ENCODE measurements at places on chromosomes 11 and 22. TPM values are rescaled to one million over a fixed set of nuclear protein-coding genes. Genes with fewer than 3 reads are reported as not detected.
A peak's percentile ranks its signal among the peaks of the same experiment; 100 is the strongest.

DNA sequence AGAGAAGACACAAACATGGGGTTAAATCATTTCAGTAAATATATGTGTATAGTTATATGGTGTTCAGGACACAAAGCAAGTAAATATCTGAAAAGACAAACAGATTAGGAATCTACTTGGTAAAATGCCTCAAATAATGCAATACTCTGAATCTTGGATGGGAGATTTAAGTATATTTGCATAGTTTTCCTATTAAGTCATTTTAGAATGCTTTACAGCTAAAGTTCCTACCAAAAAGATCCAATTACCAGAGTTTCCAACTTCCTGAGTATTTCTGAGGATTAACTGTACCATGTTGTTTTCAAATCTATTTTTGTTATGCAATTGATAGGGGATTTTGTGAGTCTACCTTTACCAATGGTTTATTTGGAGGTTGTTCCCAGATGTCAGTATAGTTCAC lies 424.4 kb upstream of the CCDC179 start:
- peak; percentile 85 for DNase-seq

DNA sequence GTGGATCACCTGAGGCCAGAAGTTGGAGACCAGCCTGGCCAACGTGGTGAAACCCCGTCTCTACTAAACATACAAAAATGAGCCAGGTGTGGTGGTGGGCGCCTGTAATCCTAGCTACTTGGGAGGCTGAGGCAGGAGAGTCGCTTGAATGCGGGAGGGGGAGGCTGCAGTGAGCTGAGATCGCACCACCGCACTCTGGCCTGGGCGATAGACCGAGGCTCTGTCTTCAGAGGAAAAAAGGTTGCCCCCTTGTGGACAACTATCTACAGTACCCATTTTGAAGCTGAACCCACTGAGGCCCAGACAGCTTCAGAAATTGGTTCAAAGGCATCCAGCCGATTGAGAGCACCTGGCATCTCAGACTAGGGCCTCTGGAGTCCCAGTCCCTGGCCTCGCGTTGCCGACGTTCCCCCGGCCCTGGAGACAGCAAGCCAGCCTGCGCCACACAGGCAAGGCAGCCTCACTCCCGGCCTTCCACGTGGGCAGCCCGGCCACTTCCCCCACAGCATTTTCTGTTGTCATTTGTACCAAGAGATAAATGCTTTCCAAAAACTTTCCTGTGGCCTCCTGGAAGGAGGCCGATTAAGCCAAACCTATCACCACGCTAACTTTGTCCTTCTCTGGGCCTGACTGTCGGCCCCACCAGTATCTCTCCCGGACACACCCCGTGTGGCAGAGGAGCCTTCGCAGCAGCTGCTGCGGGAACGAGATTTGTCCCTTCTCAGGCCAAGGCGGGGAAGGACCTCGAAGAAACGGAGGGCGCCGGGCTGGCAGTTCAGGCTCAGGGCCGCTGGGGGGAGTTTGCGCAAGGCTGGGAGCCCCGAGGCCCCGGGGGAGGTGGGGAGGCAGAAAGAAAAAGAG lies 82.8 kb downstream of the FLI1 start:
- DNase-seq, result peak; percentile 34

- no peak for DNase-seq
Observed at GRCh38 chr11:112225753-112226061, 521 bp upstream of the PTS start.

- DNase-seq, result no peak
Observed at GRCh38 chr22:28043266-28043665, 124.2 kb upstream of the PITPNB start.

DNA sequence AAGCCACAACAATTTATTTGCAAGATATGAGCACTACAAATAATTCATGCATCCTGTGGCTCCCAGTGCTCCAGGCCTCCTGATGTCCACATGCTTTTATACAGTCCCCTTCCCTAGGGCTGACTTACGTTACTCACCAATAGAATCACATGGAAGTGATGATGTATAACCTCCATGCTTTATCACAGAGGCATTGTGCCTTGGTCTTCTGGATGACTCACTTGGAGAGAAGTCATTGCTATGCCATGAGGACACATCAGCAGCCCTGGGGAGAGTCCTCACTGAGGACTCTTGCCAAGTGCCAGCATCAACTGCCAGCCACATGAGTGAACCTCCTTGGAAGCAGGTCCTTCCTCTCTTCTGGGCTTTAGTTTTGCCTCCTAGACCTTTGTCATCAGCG lies 22.0 kb upstream of the IGSF9B start:
- no peak for DNase-seq

DNA sequence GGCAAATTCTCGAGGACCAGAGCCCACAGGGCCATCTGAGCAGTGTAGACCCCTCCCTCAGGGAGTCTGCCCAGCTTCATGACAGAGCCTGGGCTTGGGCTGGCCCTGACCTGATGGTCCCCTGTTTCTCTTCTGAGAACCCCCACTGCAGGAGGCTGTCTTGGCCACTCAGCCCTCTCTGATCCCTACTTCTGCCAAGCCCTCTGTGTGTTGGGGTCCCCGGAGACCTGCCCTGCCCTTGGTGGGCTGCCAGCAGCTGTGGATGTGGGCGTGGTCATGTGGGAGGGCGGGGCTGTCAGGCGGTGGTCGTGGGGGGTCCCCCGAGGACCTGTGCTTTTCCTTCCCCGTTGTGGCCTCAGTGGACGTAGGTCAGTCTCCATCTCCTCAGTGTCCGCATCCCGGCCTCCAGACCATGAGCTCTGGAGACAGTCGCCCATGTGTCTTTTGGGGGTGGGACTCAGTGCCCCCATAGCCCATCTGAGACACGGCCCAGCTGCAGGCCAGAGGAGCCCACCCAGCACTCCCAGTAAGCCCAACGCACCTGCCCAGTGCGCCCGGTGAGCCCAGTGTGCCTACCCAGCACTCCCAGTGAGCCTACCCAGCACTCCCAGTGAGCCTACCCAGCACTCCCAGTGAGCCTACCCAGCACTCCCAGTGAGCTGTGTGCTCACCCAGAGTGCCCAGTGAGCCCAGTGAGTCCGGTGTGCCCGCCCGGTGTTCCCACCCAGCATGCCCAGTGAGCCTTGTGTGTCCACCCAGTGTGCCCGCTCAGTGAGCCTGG lies 409.2 kb downstream of the TBC1D22A start:
- no peak for DNase-seq

DNA sequence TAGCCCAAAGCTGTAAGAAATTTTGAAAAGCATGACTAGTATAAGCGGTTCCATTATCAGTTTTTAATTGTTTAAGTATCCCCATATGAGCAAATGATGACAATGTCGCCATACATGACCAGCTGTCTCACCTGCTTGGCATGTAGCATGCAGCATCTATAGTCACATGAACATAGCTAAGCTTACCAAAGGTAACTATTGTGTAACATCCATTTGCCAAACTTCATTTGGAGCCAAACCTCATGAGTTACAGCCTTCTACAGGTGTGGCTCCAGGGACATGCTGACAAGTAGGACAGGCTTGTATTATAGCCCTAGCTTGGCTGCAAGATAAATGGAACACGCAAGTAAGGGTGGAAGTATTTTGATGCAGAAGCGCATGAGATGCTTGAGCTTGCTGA lies 30.4 kb downstream of the OR10A6 start:
- no peak for DNase-seq

DNA sequence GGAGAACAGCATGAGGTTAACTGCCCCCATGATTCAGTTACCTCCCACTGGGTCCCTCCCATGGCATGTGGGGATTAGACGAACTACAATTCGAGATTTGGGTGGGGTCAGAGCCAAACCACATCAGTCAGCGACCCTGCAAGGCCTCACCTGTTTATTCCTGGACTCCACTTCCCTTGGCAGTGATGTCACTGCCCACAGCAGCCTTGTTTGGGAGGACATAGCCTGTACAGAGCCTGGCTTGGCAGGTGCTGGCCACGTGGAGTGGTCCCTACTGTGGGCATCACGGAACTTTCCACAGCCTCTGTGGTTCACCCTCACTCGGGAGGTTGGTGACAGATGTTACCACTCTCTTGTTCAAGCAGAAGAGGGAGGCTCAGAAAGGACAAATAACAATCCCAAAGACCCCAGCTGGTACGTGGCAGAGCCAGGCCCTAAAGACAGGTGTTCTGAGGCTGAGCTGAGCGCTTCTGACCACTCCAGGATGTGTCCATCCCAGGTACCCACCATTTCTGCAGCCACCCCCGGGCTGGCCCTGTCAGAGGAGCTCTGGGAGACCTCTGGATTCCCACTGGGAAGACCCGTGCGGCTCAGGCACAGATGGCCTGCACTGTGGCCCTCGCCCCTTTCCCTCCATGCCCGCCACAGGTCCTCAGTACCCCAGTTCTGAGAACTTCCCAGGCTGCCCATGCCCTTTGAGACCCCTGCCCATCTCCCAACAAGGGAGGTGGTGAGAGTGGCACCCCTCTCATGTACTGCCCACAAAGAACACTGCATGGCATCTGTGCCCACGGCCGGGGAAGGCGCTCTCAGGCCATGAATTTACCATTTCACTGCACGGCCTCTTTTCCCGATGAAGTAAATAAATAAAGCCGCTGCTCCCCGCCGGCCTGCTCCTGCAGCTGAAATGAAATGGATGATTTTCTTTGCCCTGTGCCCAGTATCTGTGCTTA lies 605.8 kb downstream of the TBC1D22A start:
- DNase-seq, result peak; percentile 12

KCTD17 gene
- total RNA-seq, result 35.1 TPM

- no peak for DNase-seq
Observed at GRCh38 chr22:41825376-41825775, 7.5 kb upstream of the SREBF2 start.

- no peak for DNase-seq
Observed at GRCh38 chr11:65209711-65210360, 28.1 kb downstream of the CAPN1 start.

DNA sequence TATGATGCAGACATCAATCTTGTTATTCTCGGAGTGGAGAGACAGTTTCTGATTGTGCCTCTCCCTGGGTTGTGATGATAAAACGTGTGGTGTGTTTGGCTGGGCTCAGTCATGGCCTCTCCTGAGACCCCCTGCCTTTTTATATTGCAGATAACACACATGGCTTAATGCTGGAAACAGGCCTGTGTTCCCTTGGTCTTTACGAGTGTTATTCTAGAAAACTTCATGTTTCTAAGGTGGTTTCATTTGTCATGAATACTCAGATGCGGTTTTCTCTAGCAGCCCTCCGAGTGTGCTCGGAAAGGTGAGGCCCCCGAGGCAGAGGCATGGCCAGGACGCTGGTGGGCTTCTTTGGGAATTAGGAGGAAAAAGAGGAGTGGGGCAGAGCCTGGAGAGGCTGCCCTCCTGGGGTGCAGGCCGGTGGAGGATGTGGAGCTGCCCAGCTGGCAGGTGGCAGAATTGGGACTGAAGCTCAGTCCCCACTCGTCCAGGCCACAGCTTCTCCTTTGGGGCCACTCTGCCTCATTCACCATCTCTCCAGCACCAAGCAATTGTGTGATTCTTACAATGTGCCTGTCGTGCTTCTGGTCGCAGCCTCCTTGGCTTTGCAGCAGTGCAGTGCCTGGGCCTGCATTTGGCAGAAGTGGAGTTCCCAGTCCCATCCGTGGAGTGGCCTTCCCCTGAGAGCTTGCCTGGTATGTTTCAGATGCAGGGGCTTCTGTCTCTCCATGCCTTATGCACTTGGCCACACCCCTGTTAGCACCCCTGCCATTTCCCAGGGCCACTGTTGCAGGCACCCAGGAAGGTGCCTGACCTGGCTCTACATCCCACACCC lies 309.6 kb downstream of the TBC1D22A start:
- DNase-seq, result no peak

DNA sequence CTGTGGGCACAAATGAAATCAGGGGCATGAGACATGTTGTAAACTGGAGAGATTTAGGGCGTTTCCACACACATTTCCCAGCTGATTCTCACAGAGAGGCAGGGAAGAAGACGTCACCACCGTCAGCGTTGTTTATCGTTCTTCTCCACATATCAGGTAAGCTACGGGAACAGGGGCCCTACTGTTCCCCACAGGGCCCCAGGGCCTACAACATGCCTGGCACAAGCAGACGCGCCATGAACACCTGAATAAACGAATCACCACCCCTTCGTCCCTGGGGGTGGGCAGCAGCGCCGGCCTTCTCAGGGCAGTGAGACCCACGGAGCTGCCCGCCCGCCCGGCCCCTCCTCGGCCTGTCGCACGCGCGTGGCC lies 342 bp downstream of the EFCAB6 start:
- DNase-seq, result no peak

OPCML gene
- not detected for total RNA-seq

PRR5 gene
- total RNA-seq, result 9.4 TPM

DNA sequence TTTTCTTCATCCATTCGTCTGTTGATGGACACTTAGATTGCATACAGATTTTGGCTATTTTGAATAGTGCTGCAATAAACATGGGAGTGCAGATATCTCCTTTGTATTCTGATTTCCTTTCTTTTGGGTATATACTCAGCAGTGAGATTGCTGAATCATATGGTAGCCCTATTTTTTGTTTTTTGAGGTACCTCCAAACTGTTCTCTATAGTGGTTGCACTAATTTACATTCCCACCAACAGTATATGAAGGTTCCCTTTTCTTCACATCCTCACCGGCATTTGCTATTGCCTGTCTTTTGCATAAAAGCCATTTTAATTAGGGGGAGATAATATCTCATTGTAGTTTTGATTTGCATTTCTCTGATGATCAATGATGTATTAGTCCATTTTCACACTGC lies 96.1 kb downstream of the PRR5L start:
- no peak for DNase-seq

DNA sequence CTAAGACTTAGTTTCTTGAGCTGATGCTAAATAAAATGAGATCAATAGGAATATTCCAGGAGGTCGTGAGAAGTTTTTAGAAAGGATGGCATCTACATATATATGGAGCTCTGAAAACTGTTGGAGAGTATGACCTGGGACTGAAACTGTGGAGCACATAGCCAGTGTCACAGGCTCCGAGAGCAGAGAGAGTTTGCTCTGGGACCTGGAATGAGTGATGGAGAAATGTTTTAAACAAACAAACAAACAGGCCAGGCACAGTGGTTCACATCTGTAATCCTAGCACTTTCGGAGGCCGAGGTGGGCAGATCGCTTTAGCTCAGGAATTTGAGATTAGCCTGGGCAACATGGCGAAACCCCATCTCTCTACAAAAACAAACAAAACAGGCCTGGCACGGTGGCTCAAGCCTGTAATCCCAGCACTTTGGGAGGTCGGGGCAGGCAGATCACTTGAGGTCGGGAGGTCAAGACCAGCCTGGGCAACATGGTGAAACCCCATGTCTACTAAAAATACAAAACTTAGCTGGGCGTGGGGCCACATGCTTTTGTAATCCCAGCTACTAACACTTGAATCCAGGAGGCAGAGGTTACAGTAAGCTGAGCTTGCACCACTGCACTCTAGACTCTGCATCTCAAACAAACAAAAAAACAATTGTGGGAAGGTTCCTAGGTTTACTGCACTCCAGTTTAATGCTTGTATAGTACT lies 67.1 kb downstream of the SLC35F2 start:
- no peak for DNase-seq

GRCh38 chr11:113334183-113334582 lies 19.8 kb downstream of the TTC12 start:
- no peak for DNase-seq

GRCh38 chr11:45025716-45026492 lies 75.2 kb upstream of the TP53I11 start:
- DNase-seq, result no peak
